ENCODE measurements at places on chromosomes 4 and X.

- DNase-seq = no peak
These were observed 357.1 kb upstream of the KLHL4 start for GRCh38 chrX:87160435-87161010.

DNA sequence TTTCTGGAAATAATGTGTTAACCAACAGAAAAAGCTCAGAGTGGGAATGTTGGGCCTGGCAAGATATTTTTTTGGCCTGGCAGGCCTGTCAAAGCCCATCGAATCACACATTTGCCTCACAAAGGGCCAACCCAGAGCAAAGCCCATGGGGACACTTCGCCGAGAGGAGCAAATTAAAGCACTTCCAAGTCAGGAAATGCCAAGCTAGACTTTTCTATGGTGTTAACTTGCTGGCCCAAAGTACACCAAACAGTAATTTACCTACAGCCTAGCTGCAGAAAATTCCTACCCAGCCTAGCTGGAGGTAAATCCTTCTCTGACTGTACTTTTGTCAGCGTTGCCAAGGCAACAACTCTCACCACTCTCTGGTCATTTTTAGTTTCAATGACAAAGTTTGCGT, 288.6 kb upstream of the LDB2 start:
- peak; percentile 18 for DNase-seq

GRCh38 chr4:138488533-138488932, 246.4 kb upstream of the SLC7A11 start:
- DNase-seq = no peak

GRCh38 chr4:185143601-185143969, 519 bp downstream of the SLC25A4 start:
- DNase-seq = no peak

DNA sequence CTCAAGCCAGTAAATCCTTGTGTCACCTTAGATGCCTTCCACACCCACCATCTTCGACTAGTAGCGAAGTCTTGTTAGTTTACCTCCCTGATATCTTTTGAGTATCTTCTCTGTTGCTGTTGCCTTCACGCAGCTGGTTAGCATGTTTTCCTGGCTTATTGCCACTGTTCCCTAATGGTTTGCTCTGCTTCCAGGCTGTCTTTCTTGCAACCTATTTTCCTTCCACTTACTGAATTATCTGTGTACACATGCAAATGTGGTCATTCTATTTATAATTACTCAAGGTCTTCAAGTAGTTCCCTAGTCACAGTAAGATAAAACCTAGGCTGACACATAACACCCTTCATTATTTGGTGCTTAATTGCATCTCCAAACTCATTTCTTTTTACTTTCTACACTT, 89.5 kb downstream of the UGT8 start:
- DNase-seq = peak; percentile 17

- DNase-seq = no peak
These were observed 75.9 kb downstream of the CLNK start for GRCh38 chr4:10608501-10609219.

DNA sequence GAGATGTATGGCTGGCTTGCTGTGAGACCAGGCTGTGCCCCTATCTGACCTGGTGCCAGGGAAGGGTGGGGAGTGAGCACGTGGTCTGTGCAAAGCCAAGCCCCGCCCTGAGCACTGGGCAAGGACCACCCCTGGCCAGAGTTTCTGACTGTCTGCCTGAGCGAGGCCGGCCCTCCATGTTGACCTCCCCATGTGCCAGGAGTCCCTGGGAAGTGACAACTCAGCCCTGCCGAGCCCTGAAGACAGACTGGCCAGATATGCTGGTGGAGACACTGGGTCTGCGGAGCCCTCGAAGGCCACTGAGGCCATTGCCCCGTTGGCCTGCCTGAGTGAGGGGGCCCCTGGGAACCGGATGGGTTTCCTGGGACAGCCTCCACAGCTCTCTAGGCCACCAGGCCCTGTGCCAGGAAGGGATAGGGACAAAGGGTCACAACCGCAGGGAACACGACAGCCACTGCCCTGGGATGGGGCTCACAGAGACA, 7.1 kb upstream of the BGN start:
- no peak for DNase-seq

DNA sequence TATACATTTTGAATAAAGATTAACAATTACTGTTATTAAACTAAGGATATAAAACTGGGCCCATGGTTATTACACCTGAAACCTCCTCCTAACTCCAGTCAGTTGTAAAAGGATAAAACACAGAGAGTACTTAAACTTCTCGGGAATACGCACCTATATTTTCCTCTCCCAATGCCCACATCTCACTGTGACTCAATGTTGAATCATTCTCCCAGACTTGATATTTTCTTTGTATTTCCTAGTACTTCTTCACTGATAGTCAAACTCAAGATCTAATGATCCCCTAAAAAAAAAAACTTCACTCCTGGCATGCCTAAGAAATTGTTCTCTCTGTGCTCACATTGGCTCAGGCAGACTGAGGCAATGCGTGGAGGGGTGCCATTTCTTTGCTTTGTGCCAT, 212.5 kb upstream of the DKK2 start:
- DNase-seq = no peak

- no peak for DNase-seq
These were observed 36.0 kb downstream of the INTU start for GRCh38 chr4:127668770-127669169.

GRCh38 chrX:153620576-153620975, 21.6 kb upstream of the CCNQ start:
- DNase-seq = no peak

DNA sequence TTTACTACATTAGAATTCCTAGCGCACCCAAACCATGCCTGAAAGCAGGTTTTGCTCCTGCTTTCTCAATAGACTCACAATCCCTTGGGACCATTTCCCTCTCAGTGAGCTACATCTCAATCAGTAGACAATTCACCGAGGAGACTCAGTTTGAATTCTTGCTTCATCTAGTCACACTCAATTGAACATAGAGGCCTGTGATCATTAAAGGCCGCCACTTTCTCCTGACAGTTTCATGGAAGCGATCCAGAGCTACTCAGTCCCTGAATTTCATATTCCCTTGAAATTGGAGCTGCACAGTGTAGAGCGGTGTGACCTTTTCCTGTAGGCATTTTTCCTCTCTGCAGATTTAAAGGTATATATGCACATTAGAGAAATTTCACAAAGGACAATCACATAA, 193.9 kb upstream of the SPOCK3 start:
- no peak for DNase-seq

- no peak for DNase-seq
These were observed 220.6 kb upstream of the ARSJ start for GRCh38 chr4:114200026-114200425.

GRCh38 chrX:19064175-19064574, 58.1 kb downstream of the ADGRG2 start:
- no peak for DNase-seq

GRCh38 chr4:88549815-88550214, 26.2 kb upstream of the PYURF start:
- no peak for DNase-seq

DNA sequence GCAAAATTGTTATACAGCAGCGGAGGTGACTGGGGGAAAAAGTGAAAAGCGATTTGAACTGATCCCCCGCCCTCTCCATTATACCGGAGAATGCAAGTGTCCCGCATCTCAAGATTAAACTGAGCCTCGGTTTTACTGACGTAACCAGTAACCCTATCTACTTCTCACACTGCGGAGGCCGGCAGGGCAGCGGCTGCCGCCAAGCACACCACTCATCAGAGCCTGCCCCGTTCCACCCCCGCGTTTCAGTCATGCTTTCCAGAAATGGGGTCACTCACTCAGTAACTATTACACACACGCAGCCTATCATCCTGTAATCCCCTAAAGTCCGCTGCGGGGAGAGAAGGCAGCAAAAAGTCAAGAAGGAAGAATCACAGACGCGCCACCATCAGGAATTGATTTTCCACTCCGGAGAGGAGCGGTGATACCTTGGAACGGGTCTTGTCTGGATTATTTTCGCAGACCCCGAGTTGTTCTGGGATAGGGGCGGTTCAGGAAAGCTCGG, 1.4 kb downstream of the RPS6KA3 start:
- no peak for DNase-seq

GRCh38 chr4:84407554-84408407, 91.3 kb downstream of the NKX6-1 start:
- no peak for DNase-seq

DNA sequence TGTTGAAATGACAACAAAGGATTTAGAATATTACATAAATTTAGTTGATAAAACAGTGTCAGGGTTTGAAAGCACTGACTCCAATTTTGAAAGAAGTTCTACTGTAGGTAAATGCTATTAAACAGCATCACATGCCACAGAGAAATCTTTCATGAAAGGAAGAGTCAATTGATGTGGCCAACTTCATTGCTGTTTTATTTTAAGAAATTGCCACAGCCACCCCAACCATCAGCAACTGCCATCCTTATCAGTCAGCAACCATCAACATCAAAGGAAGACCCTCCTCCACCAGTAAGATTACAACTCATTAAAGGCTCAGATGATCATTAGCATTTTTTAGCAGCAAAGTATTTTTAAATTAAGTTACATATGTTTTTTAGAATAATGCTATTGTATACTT, 54.6 kb upstream of the RAB9B start:
- no peak for DNase-seq

- DNase-seq = no peak
These were observed 477.5 kb downstream of the SPRY1 start for GRCh38 chr4:123874063-123874462.

- DNase-seq = no peak
These were observed 335.1 kb downstream of the ANK2 start for GRCh38 chr4:113384600-113384999.

- DNase-seq = no peak
These were observed 2.7 kb downstream of the RASL11B start for GRCh38 chr4:52864793-52865192.

- no peak for DNase-seq
These were observed 52.1 kb downstream of the PRKG2 start for GRCh38 chr4:81162752-81163458.

DNA sequence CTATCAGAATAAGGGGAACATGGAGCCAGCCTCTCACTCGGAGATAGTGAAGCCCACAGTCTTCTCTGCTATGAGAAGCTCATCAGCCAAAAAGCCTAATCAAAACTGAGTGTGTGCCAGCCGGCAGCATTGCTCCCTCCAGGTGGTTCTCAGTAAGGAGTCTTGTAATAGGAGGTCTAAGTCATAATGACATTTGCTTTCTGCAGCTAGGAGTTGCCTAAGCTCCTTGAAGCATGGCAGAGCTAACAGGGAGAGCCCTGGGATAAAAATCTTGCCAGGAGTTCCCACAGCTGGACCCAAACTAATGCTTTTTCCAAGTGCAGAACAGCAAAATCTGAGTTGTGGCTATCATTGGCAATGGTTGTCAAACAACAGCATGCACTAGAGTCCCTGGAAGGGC, 245.2 kb downstream of the SPATA18 start:
- no peak for DNase-seq

DNA sequence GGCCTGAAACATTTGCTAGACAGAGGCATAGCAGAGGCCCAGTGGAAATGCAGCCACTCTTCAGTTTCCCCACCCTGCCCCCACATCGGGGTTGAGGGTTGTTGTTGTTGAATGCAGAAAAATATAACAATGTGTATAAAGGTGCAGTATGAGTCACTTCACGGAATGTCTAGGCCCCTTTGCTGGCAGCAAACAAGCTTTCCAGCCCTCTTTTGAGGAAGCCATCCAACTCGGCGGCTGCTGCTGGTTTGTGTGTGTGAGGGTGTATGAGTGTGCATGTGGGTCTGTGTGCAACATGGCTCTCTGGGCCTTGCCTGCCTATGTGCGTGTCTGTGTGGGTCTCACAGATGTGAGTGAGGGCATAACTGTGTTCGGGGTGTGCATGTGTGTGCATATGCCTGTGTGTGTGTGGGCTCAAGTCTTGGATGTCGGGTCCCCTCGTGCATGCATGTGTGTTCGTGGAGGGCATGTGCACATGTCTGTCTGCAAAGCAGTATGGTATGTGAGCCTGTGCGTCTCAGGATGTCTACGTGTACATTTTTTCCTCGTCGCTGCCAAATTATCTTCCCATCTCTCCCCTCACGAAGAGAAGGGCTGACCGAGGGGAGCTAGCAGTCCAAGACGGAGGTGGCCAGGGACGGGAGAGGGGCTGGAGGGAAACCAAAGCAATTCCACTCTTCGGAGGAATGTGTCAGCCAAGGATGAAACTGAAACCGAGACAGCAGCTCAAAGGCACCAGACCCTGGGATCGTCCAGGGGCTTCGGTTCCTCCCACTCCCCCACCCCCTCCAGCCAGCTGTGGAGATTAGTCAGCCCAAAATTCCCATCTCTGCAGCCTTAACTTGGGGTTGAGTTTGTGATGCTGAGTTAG, 8.4 kb upstream of the ELF4 start:
- DNase-seq = no peak

GRCh38 chrX:96436105-96436504, 248.5 kb upstream of the DIAPH2 start:
- DNase-seq = no peak

GRCh38 chrX:23788521-23788920, 5.5 kb downstream of the SAT1 start:
- no peak for DNase-seq

- DNase-seq = no peak
These were observed 455.9 kb downstream of the AFF2 start for GRCh38 chrX:148956352-148956751.

DNA sequence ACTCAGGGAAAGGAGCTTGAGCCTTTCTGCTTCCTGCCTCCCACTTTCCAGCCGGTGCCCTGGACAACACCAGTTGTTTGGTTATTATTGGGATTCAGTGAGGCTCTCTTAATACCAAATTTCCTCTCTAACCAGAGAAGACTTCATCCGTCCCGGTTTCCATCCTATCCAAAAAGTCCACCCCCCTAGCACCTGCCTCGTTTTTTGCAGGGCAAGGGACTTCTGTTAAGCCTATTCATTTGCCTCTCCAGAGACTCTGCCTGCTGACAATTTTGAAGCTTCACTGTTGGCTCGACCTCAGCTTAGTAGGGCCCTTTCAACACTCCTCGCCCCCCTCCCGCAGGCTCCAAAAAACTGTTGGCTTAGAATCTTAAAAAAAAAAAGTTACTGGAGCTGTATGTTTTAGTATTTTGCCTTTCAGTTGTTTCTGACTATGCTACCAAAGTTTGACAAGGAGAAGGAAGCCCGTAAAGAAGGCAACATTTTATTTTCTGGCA, 779 bp upstream of the PRSS12 start:
- no peak for DNase-seq

- DNase-seq = no peak
These were observed 231.1 kb downstream of the STPG2 start for GRCh38 chr4:97912156-97912555.

DNA sequence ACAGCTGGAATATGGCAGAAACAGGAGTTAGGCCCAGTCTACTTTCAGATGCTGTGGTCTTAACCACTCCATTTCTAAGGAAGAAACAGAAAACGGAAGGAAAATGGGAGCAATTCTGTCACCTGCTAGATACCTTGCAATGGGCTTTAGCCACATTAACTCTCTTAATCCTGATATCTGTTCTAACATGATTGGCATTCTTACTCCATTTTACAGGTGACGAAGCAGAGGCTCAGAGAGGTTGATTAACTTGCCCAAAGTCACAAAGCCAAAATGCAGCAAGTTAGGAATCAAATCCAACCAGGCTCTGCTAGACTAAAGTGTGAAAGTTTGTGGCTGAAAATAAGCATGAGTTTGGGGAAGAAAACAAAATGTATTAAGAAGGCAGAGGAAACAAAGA, 196.9 kb downstream of the MAML3 start:
- no peak for DNase-seq

All from midbrain (tissue), 1 donor.